HFFc6 (cell line): ENCODE measurements at places on chromosomes 2 and 18.
A peak's percentile ranks its signal among the peaks of the same experiment; 100 is the strongest.

- DNase-seq = no peak
Measured at GRCh38 chr2:195395362-195395761, 261.7 kb upstream of the SLC39A10 start.

GRCh38 chr2:48049371-48049770 is 143.1 kb upstream of the FBXO11 start:
- DNase-seq = no peak

DNA sequence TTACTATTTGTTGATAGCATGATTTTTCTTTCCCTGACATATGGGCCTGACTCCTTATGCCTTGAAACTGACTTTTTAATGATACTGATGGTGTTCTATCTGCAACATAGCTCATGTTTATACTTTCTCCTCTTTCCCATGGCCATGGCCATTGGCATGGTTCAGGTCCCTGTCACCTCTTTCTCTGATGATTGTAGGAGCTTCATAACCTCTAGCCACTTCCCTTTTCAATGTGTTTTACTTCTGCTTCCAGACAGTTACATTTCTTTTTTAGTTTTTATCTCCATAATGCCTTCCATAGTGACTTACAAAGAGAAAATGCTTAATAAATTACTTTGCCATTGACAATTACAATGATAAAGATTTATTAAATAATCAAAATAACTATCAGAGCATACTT is 177.9 kb upstream of the SETBP1 start:
- DNase-seq = no peak

GRCh38 chr2:45494275-45494977 is 116.6 kb downstream of the SRBD1 start:
- peak; percentile 67 for DNase-seq

DNA sequence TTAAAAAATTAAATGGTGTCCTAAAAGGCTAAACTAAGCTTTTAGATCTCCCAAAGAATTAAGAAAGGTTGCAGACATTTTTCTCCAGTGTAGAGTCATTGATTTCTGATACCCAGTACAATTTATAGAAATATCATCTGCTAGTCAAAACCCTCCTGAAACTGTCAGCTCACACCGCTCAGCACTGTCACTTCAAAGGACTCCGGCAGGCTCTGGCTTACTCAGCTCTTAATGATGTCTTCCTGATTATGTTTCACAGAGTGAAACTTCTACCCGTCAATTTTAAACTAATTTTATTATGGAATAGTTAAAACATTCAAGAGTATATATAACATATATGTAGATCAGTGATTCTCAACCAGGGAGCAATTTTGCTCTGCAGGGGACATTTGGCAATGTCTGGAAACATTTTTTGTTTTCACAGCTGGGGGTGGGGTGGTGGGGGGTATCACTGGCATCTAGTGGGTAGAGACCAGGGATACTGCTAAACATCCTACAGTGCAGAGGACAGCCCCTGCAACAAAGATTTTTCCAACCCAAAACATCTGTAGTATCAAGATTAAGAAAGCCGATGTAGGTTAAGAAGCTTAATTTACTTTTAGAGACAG is 31.6 kb downstream of the CDK15 start:
- no peak for DNase-seq
